ENCODE measurements at places on chromosomes 16 and 17.

DNA sequence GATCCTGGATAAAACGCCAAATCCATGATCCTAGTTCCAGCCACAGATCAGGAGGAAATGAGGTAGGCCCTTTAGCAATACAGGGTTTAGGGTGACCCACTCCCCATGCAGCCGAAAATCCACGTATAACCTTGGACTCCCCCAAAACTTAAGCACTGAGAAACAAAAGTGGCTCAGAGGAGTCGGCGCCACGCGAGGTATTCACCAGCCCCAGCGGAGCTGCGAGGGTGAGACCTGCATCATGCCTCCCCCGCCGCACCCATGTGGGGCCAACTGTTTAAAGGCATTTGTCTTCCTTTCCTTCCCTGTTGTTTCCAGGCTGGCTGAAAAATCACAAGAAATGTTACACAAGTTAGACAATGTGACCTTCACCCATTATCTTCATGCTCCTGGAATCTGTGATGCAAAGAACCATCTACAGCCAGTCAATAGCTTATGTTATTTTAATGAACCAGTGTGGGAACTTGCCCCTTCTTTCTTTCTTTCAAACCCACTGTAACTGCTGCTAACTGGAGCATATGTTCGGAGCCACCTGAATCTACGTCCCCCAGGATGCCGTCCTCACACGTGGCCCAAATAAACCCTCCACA is 98.2 kb upstream of the METRNL start:
- no peak for DNase-seq

- no peak for DNase-seq
Observed at GRCh38 chr17:43327421-43327820, 71.4 kb upstream of the ARL4D start.

DNA sequence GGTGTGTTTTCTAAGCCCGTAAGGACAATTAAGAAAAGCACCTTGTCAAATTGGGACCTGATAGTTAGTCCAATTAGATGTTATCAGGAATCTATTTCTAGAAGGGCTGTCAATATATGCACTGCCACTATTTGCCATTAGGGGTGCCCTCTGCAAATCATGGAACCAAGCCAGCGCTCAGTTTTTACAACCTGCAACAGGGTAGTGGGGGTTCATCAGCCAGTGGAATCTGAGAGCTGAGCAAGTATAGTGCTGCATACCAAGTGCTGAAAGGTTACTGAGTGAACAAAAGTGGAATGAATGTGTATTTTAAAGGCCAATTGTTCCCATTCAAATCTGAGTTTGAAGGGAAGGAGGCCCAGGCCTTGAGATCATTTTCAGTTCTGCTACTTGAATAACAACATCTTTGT is 10.4 kb downstream of the PRR11 start:
- DNase-seq, result peak; percentile 24

- DNase-seq, result no peak
Observed at GRCh38 chr16:25608002-25608401, 83.8 kb upstream of the HS3ST4 start.

Measured in CD4-positive, alpha-beta T cell treated with Interferon gamma for 1 hour (primary cell).